T-helper 1 cell (primary cell): ENCODE measurements at places on chromosomes 13 and 19.

DNA sequence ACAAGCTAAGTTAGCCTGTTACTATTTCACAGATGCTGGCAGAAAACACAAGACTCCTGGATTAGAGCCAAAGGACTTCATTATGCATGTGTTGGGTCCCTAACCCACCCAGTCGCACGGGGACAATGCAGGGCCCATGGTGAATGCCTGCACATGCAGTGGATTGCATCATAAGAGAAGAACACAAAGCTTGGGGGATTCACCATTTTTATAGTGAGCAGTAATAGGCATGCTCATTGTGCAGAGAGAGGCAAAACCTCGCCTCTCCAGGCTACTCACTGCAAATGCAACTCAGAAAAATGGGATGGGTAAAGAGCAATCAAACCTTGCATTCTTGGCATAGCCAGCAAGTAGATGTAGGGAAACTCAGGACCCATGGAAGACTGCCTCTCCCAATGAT lies 115.8 kb downstream of the DIAPH3 start:
- DNase-seq = no peak

DNA sequence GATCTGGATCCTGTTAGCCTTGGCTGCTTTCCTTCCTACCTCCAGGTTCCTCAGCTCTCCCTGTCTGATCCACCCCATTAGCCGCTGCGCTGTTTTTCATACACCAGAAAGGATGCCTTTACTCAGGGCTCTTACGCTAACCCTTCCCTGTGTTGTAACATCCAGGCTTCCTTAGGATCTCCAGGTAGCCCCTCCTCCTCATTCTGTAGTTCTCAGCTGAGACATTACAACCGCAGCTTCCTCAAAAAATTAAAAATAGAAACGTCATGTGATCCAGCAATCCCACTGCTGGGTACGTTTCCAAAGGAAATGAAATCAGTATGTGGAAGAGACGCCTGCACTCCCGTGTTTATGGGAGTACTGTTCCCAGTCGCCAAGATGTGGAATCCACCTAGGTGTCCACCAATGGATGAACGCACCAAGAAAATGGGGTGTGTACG lies 18.4 kb upstream of the MYADM start:
- DNase-seq = no peak

DNA sequence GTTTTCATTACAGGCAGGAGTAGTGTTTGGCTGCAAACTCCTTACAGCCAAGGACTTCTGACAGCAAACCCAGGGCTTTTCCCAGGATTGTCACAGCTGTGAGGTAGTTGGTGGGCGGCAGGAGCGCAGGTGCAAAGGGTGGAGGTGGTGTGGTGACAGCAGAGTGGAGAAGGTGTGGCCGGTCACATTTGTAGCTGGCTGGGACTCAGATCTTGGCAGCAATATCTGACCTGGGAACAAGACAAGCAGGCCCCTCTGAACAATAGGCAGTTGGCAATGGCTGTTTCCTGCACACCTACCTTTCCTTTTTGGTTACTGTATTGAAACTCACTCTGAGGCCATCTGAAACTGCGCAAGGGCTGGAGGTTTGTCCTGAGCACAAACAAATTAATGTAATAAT lies 327.3 kb downstream of the COG6 start:
- no peak for DNase-seq

DNA sequence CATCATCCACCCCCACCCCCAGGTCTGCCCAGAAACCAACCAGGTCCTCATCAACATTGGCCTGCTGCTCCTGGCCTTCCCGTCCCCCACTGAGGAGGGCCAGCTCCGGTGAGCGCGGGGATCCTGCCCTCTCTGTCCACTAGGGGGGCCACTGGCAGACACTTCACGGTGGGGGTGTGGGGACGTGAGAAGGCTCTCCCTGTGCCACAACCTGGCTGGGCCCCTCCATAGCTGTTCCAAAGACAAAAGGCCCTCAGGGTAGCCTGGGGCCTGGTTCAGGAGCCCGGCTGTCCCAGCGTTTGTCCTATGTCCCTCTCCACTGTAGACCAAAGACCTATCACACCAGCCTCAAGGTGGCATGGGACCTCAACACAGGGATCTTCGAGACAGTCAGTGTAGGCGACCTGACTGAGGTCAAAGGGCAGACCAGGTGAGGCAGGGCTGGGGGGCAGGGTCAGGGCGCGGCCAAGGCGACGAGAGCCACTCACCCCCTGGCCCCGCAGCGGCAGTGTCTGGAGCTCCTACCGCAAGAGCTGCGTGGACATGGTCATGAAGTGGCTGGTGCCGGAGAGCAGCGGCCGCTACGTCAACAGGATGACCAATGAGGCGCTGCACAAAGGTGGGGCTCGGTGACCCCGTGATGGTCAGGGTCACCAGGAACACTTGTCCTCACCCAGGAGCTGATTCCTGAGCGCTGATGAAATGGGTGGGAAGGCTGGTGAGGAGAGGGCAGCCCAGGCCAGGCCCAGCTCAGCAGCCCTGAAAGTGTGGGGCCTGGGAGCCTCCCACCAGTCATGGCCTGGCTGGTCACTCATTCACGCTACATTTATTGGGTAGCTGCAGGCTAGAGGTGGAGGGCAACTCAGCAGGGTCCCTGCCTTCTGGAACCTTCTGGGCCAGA lies 7.9 kb downstream of the DCAF15 start:
- DNase-seq = no peak
